Iris pigment epithelial cell (primary cell): ENCODE measurements at places on chromosomes 13 and 19.

GRCh38 chr13:97757807-97758206, 195.7 kb upstream of the IPO5 start:
- DNase-seq = peak; percentile 31

- no peak for DNase-seq
Measured at GRCh38 chr13:112999414-113000177, 30.6 kb downstream of the MCF2L start.

- peak; percentile 7 for DNase-seq
Measured at GRCh38 chr19:39046037-39046821, 13.9 kb upstream of the FBXO27 start.

- DNase-seq = no peak
Measured at GRCh38 chr13:113539822-113540221, 44.7 kb upstream of the TFDP1 start.

DNA sequence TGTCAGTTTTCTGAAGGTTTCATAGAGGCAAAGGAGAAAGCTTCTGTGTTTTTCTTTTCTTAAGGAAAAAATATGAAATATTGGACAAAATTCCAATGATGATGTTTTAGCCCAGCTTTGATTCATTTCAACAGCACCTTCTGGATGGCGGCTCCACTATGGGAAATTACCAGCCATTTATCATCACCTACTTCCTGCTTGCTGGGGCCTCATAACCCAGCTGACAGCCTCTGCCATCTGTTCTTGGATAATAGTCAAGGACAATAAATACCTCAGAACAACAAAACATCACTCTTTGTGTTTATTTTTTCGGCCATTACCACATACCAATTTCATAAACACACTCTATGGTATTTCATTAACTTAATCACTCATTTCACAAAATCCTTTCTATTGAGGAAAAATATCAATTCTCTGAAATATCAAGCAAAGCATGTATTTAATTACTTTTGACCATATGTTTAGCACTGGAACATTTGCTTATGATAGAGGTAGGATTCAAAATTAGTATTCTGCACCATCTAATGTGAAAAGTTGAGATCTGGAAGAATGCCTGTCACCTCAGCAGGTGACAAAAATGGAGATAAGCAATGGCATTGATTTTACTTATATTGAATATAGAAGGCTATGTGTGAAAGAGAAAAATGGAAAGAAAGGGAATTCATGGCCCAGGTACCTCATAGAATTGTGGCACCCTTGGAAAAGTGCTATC, 629.7 kb downstream of the LIG4 start:
- DNase-seq = peak; percentile 57

- DNase-seq = peak; percentile 83
Measured at GRCh38 chr13:59424661-59425060, 739.1 kb downstream of the DIAPH3 start.

GRCh38 chr13:108851660-108852059, 222.2 kb downstream of the MYO16 start:
- no peak for DNase-seq

GRCh38 chr19:15225760-15226159, 6.5 kb downstream of the EPHX3 start:
- DNase-seq = no peak

- DNase-seq = peak; percentile 93
Measured at GRCh38 chr19:8466018-8466417, 21.2 kb downstream of the HNRNPM start.

GRCh38 chr19:756236-756635, 5.3 kb downstream of the MISP start:
- DNase-seq = peak; percentile 66

- DNase-seq = no peak
Measured at GRCh38 chr13:99991013-99991827, 9.6 kb downstream of the ZIC2 start.

DNA sequence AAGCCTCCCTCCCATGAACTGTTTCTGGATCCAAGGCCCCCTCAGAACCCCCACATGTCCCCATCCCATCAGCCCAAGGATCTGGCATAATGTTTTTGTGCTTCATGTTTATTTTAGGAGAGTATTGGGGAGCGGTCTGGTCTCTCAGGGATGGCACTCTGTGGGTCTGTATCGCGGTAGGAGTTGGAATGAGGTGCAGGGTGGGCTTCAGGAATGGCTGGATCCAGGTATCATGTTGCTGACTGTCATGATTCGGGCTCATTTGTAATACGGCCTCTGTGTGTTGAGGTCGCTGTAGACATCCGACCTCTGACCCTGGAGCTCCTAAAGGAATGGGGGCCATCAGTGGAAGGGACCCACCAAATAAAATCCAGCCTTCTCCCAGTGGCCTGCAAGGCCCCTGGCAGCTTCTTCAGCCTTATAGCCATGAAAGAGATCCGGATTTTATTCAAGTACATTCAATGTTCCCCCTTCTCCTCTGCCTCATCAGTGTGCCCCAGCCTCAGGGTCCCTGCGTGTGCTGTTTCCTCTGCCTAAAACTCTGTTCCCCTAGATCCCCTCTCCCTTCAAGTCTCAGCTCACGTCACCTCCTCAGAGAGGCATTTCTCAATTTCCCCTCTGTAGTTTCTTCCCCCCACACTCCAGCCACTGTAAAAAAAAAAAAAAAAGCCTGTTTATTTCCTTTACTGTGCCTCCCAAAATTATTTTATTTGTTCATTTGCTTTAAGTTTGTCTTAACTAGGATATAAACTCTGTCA, 2.2 kb downstream of the HCST start:
- DNase-seq = no peak

DNA sequence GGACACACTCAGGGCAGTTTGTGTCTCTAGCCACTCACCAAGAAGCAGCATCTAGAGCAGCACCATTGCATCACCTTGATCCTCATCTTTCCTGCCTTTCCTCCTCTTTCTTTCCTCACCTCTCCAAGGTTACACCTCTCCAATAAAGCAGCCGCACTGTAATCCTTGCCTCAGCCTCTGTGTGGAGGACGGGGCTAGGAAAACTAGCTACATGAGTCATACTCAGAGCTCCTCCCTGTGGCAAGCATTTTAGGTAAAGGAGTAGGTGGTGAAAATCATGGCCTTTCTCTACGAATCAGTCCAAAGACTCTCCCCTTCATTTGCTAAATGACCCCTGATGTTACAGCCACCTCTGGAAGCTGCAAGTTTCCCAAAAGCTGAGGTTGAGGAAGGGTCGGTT, 108.9 kb downstream of the DNAJC15 start:
- peak; percentile 65 for DNase-seq

DNA sequence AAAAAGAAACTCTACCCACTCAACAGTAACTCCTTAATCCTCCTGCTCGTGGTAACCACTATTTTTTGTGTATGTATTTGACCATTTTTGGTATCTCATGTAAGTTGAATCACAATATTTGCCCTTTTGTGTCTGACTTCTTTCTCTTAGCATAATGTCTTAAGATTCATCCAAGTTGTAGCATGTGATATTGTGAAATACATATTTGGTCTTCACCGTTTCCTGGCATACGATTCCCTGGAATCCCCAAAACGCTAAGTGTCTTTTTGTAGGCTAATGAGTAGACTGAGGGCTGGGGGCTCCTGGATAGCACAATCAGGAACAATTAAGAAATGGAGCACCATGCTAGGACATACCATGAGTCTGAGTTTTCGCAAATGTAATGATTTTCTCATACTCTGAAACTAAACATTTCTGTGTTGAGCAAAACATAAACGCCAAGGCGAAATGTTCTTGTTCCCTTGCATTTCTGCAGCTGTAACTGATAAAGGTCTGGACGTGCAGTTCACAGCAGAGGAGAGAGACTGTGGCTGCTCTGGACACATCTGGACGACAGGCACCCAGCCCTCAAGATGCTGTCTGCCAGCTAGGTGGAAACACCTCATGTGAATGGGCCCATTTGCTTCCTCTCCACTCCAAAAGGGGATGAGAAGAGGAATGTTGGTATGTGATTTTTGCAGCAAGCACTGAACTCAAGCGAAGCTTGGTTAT, 38.4 kb downstream of the BRD4 start:
- peak; percentile 65 for DNase-seq

- peak; percentile 33 for DNase-seq
Measured at GRCh38 chr13:21330126-21330861, 128.8 kb downstream of the ZDHHC20 start.

DNA sequence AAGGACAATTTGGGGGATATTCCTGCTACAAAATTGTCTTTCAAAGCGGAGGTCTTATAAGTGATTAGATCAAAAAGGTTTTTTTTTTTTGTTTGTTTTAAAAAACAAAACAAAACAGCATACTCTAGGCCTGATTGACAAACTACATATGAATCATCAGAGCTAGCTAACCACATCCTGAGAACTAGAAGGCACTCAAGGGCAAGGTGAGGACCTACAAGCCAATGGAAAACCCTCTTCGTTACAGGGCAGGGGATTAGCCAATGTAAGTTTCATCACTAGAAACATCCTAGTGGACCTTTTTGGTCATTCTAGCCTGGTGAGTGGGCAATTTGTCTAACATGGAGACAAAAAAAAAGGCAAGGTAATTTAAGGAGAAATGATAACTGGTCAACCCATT, 428.6 kb downstream of the RFC3 start:
- DNase-seq = peak; percentile 77

- DNase-seq = peak; percentile 9
Measured at GRCh38 chr13:51858433-51859247, 3.1 kb upstream of the CCDC70 start.

DNA sequence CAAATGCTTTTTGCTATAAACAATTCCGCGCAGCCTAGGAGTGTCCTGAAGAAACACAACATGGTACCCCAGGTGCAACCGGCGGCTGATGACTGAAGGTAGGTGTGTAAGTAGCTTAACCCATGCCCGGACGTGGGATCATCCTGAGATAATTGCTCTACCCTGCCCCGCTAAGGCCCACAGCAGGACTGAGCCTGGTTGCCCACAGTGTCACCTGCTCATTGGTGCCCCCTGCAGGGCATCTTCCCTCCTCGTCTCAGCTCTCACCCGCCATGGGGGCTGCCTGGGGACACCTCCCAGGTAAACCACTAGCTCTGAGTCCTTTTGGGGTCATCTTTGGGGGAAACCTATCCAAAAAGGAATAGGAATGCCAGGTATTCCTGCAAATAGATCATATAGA, 22.3 kb downstream of the TMEM161A start:
- no peak for DNase-seq

DNA sequence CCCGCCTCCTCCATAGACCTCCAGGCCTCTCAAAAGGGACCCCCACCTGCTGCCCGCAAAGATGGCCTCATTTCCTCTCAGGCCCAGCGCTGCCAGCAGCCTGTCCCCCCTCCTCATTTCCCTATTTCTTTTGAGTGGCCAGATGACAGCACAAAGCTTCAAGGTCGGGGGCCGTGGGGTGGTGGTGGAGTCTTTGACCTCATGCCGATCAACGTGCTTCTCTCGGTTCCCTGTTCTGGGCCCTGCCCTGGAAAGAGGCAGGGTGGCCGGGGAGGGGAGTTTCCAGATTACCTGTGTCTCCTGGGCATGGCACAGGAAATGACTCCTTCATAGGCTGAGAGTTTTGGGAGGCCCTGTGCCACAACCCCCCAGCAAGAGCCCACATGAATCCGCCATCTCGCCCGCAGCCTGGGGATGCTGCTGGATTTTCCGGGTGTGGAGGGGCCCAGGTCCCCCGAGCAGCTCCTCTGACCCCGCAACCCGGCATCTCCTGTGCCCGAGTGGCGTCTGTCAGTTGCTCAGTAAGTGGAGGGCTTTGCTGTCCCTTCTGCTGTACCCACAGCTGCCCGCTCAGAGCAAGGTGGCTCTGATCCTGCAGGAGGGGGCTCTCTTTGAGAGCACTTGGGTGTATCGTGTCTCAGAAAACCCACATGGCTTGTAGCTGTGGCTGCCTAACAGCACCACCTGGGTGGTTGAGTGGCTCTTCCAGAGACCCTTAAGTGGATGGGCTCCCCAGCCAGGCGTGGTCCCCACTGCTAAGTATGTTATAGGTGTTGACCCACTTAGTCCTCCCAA, 139.4 kb downstream of the SIPA1L3 start:
- no peak for DNase-seq

- peak; percentile 49 for DNase-seq
Measured at GRCh38 chr19:55641426-55642152, 787 bp downstream of the ZNF580 start.

GRCh38 chr13:89726690-89727435, 1620.6 kb upstream of the MIR17HG start:
- DNase-seq = peak; percentile 93

DNA sequence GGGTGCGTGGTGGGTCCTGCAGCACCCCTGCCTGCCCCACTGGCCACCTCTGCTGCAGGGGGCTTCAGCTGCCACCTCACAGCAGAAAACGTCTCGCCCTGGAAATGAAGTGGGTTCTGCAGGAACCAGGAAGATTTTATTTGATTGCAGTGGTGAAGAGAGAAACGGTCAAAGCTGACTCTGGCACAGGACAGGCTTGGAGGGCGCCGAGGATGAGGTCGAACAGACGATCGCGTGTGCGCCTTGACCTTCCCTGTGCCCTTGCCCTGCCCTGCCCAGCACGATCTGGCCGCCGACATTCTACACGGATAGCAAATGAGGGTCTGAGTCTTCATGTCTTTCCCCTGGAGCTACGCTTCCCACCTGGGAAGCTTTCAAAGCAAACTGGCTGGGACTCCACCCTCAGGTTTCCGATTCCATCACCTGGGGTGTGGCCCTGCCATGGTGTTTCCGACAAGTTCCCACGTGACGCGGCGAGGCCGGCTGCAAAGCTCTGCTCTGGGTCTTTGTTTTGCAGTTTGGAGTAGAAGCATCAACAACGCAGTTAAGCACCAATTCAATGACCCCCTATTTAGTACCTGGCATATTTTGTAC, 50.3 kb upstream of the TUBGCP3 start:
- DNase-seq = no peak

- no peak for DNase-seq
Measured at GRCh38 chr13:112244061-112244460, 132.1 kb upstream of the SPACA7 start.

DNA sequence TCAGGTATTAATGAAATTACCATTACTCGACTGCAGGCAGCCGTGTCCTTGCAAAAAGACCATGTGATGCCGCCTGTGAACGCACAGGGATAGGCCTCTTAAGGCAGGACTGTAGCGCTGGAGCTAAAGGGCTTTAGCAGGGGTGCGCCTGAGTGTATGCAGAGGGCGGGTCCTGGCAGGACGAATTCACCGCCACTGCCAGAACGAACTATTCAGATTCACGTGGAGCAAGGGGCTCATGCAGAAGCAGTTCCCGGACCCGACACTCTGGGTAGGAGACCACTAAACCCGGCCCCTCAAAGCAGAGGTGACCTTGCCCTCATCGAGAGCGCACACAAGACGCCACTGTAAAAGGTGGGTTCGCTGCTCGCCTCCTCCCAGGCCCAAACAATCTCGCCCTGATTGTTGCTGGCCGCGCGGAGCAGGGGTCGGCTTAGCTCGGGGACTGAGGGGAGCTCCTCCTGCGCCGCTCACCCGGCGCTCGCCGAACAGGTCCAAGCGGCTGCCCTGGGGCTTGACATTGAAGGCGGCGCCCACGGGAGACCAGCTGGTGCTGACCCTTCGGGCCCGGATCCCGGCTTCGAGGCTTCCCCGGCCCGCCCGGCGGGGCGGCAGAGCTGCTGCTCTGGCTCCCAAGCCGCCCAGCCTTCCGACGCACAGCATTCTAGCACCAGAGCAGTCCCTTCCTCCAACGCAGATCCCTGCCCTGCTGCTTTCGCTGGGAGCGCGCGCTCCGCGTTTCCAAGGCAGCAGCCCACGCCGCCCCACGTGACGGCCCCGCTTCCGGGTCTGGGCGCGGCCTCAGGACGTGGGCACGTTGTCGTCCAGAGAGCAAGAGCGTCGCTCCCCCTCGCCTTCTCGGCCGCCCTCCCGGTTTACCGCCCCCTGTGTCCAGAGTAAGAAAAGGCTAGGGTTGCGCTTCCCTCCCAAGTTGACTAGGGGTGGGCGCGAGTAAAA, at the start of gene MIPEP:
Gene MIPEP (minus strand): TSS at position 743 of the 957 bp plus-strand sequence. CDS start 80 bp downstream, at position 663.
- peak; percentile 98 for DNase-seq

GRCh38 chr13:100596516-100596915, 7.9 kb upstream of the GGACT start:
- no peak for DNase-seq

GRCh38 chr19:411723-412355, 2.9 kb upstream of the C2CD4C start:
- DNase-seq = no peak
